ENCODE measurements at places on chromosomes 16 and 17.

DNA sequence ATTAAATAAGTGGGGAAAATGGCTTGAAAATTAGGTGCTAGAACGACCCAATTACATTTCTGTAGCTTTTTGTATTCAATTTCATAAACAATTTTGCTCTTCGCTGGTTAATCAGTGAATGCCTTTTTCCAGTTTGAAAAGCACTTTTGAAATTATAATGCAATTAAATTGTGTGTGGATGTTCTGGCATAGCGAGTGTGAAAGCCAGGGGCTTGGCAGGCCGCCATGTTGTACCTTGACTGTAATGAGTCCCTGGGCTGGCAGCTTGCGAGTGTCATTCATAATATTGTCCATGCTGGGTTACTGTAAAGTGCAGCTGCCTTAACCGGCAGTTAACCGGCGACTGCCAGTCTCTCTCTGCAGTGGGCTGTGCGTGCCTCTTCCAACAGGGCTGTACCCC is 177.8 kb downstream of the CCDC182 start:
- DNase-seq: no peak

- peak; percentile 81 for DNase-seq
Observed at GRCh38 chr16:57810197-57811031, 8.1 kb upstream of the KIFC3 start.

GRCh38 chr16:79849119-79849518 is 248.6 kb upstream of the MAF start:
- no peak for DNase-seq

GRCh38 chr17:57870283-57870635 is 20.4 kb upstream of the MRPS23 start:
- no peak for DNase-seq

DNA sequence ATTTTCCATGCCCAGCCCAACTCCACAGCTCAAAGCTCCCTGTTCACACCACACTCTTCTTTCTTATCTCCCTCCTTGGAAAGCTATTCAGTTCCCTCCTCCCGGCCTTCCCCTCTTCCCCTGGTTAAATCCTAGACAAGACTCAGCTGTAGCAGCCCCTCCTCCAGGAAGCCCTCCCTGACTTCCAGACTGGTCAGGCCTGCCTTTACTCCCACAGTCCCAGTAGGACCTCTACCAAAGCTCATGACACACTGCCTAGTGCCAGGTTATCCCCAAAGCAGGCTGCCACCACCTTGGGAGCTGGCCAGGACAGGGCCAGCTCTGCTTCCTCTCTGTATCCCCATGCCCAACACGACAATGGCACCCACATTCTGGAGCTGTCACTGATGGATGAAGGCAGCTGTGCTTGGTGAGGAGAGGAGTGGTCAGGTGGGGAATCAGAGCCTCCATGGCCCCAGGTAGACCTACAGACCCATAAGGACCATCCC is 50.0 kb downstream of the BEAN1 start:
- no peak for DNase-seq

DNA sequence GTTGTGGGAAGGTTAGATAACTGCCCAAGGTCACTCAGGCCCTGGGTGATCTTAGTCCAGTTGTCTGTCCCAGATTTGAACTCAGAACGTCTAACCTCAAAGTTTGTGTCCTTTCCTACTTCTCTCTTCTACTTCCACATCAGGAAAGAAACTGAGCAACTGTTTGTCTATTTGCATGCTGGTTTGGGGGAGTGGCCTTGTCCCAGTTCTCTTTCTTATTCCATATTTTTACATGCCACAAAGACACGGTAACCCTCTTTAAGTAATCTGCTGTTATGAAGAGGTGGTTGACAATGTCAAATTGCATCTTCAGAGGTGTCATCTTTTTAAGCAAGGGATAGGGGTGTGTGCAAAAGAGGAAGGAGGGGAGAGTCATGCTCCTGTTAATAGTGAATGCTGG is 432.5 kb downstream of the HS3ST3B1 start:
- no peak for DNase-seq

DNA sequence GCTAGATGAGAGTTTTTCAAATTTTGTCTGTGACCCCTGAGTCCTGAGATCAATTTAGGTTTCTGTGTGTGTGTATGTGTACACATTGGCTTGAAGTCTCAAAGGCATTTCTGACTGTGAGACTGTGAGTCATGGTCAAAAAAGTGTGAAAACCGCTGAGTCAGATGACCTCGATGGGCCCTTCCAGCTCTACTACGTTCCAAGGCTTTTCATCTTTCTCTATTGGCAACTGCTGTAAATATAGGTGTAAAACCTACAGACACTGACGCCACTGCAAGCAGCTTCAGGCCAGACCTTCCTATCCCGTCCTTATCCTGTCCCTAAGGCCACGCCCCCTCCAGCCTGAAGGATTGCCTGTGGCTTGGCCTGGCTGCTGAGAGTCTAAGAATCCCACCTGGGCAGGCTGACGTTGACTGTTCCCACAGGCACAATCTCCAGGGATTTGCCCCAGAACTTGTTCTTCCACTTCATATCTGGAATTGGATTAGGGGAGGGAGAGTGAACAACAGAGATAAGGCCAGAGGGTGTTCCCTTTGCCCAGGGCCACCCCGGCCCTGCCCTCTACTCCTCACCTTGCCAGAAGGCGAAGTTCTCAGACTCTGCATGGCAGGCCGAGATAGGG is 11.3 kb downstream of the OSBPL7 start:
- DNase-seq: no peak

GRCh38 chr16:9125658-9126505 is 34.4 kb downstream of the HAPSTR1 start:
- DNase-seq: no peak

DNA sequence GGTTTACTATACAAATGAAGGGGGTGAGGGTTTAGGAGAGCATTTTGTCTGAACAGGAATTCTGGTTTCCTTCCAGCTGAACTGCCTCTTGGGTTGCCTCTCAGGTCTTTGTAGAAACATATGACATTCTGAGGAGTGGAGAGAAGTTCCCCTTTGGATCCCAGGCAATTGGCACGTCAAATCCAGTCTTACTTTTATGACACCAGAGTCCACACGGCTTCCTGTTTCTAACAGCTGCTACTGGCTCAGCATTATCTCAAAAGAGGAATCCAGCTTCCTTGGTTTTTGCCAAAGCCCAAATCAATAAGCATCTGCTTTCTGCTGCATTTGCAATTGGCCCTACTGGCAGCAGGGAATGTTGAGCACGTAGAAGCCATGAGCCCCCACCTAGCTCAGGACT is 97.6 kb upstream of the FAM20A start:
- DNase-seq: no peak

DNA sequence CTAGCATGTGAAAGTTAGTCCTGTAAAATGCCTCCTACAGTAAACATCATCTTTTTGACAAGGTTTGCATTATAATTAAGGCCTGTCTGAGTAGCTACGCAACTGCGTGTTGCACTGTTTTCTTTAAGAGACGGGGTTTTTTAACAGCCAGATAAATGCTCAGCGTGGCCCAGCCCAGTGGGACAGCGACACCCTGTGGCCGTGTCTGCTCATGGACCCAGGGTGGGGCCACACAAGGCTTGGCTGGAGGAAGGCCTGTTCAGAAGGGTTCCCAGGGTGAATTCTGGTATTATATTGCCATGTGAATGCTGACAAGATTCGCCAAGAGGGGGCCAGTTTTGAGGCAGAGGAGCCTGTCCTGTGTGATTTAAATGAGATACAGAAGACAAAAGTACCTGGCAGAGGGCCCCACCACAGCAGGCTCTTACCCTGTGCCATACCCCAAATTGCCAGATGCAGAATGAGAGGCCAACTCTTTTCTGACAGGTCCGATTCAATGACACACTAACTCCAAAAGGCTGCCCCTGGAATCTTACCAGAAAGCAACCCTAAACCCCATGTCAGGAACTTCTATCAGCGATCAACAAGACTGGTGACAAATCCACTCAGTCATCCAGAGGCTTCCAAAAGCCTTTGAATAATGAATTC is 65.9 kb upstream of the IRX6 start:
- DNase-seq: peak; percentile 61

DNA sequence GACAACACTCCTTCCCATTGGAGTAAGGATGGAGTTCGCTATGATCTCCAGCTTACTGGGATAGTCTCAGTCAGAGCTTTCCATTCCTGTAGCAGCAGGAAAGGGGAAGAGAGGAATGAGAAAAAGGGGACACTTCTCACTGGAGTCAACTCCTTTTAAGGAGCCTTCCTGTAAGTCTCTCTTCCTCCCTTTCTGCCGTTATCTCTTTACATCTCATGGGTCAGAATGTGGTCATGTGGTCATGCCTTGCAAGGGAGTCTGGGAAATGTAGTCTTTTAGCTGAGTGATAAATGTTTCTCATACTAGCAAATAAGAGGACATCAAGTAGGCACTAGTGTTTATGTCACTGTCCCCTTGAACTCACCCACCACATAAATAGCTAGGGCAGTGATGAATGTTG is 227.3 kb downstream of the HAPSTR1 start:
- no peak for DNase-seq

DNA sequence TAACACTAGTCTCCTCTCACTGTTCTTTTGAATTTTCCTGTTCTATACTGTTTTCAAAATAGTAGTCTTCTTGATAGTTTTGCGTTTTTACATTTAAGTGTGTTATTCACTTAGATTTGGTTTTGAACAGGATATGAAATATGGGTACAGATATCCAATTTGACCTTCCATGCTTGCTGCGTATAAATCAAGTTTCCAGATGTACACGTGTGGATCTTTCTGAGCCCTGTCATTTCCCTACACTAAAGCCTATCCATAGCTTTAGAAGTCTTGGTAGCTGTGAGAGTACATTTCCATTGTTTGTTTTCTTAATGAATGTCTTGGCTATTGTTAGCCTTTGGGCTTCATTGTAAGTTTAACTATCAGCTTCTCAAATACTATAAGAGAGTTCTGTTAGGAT is 20.4 kb downstream of the CYLD start:
- no peak for DNase-seq

DNA sequence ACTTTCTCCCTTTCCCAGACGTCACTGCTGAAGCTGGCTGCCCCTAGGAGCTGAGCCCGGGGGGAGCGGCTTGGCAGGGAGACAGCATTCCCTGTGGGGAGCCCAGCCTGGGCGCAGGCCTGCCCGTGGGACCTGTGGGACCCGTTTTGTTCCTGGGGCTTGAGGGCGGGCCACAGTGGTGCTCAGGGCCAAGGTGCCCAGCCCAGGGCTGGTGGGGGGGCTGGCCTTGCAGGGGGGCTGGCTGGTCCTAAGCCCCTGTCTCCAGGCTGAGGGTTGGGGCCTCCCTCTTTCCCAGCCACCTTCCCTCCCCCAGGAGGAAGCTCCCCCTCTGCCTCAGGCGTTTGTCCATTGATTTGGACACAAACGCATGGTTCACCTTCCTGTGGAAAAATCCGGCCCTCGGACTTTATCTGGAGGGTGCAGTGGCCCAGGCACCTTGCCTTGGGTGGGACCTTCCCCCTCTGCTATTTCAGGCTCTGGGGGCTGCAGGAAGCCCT is 4.4 kb downstream of the NHERF2 start:
- no peak for DNase-seq

DNA sequence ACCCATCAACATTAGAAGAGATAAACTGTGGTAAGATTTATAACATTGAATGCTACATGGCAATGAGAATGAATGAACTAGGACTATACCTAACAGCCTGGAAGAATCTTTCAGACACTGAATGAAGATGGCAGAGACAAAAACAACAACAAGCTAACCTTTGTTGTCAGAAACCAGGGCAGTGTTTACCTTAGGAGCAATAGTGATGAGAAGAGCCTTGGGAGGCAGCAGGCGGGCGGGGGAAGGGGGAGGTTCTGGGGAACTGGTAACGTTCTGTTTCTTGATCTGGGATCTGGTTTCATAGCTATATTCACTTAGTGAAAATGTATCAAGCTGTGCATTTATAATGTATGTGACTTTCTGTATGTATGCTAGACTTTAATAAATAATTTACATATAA is 139.0 kb upstream of the TNRC6C start:
- DNase-seq: no peak

GRCh38 chr16:19127674-19128131 is 13.9 kb downstream of the ITPRIPL2 start:
- peak; percentile 38 for DNase-seq

DNA sequence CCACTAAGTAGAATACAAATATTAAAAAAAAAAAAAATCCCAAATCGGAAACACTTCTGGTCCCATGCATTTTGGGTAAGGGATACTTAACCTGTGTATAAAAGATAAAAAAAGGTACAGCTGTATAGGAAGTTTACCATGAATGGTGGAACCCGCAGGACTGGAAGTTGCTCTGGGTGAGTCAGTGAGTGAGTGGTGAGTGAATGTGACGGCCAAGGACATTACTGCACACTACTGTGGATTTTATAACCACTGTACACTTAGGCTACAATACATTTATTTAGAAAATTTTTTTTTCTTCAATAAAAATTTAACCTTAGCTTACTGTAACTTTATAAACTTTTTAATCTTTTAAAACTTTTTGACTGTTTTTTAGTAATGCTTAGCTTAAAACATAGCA is 71.3 kb upstream of the BCAR1 start:
- DNase-seq: no peak

GRCh38 chr16:83878838-83879237 is 20.1 kb upstream of the MLYCD start:
- no peak for DNase-seq

- peak; percentile 48 for DNase-seq
Observed at GRCh38 chr17:18217412-18218015, 7.9 kb upstream of the LLGL1 start.

DNA sequence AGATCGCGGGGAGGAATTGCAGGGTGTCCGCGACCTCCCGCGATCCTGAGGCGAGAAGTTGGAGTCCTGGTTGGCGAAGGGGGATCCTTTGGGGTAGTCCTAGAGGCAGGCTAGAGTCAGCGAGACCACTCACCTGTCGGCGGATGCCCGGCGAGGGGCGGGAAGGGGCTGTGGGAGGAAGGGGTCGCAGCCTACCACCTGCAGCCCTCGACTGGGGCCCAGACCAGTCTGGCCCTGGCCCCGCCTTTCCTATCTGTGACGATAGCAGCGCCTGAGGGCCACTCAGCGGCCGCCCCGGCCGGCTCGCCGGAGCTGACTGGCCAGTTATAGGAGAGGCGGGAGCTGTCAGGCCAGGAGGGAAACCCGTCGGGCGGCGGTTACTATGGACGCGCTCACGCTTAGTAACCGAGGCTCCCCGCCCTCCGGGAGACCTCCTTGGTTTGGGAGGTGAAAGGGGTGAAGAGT is at the start of gene TEKT3:
Gene TEKT3 (minus strand): TSS at position 213 of the 465 bp plus-strand sequence. CDS start 10,012 bp downstream, outside the sequence.
- no peak for DNase-seq

DNA sequence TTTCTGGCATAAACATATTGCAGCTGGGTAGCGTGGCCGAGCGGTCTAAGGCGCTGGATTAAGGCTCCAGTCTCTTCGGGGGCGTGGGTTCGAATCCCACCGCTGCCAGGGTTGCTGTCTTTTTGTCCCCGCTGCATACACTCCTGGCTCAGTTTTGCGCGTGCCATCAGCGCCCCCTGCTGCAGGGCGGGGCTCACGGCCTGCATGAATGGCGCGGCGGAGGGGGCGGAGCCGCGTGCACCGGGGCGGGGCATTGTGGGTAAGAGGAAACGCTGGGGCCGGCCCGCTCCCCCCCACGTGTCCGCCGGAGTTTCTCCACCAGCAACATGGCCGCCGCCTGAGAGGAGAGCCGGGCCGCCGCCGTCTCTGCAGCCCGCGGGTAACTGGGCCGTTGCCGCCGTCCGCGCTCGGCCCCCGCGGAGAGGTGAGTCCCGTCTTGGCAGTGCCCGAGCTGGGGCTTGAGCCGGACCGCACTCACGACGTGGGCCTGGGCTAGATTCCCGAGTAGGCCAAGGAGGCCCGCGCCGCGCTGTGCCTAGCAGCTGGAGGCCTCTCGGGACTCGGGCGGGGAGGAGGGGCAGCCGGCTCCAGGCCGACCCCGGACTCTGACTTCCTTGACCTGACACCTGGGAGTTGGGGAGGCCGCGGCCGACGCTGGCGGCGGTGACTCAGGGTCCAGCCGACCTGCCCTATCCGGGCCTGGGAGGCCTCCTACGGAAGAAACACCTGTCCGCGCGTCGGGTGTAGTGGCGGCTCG is at the start of gene POLR3E:
Gene POLR3E (plus strand): TSS at position 296 of the 757 bp plus-strand sequence. CDS start 5,560 bp downstream, outside the sequence.
- peak; percentile 96 for DNase-seq

- peak; percentile 35 for DNase-seq
Observed at GRCh38 chr17:79075446-79075750, 774 bp downstream of the ENGASE start.

Data from T-helper 2 cell (primary cell).